Neural crest cell (in vitro differentiated cells): ENCODE measurements at places on chromosomes 12 and 14. TPM values are rescaled to one million over a fixed set of nuclear protein-coding genes. Genes with fewer than 3 reads are reported as not detected.

- DNase-seq: peak; percentile 8
Observed at GRCh38 chr12:96907671-96908422, 790 bp downstream of the NEDD1 start.

GRCh38 chr14:56543436-56543835 is 36.2 kb upstream of the TMEM260 start:
- no peak for DNase-seq

- DNase-seq: no peak
Observed at GRCh38 chr14:75927564-75928087, 54.2 kb downstream of the TGFB3 start.

GRCh38 chr14:95961481-95961880 is 77.7 kb upstream of the C14orf132 start:
- no peak for DNase-seq

DNA sequence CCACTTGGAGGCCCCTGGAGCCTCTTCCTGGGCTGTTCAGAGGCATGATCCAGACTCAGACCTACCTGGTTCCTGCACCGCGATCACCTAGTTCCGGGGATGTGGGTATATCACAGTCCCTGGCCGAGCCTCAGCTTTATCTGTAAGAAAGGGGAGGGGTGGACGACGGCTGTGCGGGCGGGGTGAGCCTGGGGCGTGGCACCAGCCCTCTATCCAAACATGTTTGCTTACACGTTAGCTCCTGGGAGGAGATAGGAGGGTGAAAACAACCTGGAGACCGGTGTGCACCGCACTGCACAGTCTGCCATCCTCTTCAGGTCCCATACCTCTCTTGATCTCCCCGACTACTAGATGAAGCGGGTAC is 1.2 kb downstream of the ANKRD9 start:
- DNase-seq: no peak

GRCh38 chr12:111024205-111024801 is 103.9 kb upstream of the MYL2 start:
- DNase-seq: peak; percentile 70

The GPR68 gene
- total RNA-seq: 0.14 and 0.36 TPM in 2 replicates

GRCh38 chr12:59940631-59941342 is 345.0 kb downstream of the SLC16A7 start:
- no peak for DNase-seq

The LGR5 gene
- total RNA-seq: 8.0 and 10.3 TPM in 2 replicates

The WASHC3 gene
- 19.5 and 22.4 TPM in 2 replicates for total RNA-seq

- no peak for DNase-seq
Observed at GRCh38 chr14:61234215-61234916, 46.8 kb downstream of the TMEM30B start.

DNA sequence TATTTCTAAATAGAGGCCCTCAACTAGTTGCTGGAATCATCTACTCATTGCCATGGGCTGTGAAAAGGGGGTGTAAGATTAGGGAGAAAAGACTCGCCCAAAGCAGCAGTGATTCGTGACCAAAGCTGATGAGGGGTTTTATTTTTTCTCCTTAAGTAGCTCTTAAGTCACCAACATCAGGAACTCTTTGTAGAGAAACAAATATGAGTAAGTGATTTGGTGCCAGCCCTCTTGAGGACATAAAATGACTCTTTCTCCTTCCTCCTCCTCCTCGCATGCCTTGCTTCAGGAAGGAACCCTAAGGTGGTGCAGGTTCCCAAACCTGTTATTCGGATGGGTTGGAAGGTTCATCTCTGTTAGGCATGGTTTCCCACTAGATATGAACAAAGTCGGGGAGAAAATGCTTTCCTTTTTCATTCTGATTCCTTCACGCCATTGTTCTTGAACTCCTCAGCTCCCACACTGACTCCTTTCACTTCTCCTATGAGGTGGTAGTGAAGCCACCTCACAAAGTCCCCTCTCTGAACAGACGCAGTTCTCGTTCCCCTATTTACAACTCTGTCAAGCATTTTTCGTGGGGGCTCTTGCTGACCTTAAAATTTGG is 113.4 kb downstream of the ETV6 start:
- no peak for DNase-seq

The CIROP gene
- not detected in 2 replicates for total RNA-seq

DNA sequence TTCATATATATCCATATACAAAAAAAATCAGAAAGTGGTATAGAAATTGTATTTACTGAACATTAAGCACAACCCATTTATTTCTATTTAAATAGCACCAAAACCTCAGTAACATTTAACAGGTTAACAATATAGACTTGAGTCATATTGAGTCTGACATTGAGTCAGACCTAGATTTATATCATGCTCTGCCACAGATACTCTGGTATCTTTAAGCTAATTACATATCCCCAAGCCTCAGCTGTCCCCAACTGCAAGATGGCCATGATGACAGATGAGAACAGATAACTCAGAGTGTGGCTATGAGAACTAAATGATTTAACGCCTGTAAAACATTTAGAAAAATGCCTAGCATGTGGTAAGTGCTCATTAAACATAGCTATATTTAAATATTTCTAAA is 40.3 kb downstream of the IFNG start:
- DNase-seq: no peak

- DNase-seq: no peak
Observed at GRCh38 chr12:28759333-28759732, 389.7 kb upstream of the FAR2 start.

DNA sequence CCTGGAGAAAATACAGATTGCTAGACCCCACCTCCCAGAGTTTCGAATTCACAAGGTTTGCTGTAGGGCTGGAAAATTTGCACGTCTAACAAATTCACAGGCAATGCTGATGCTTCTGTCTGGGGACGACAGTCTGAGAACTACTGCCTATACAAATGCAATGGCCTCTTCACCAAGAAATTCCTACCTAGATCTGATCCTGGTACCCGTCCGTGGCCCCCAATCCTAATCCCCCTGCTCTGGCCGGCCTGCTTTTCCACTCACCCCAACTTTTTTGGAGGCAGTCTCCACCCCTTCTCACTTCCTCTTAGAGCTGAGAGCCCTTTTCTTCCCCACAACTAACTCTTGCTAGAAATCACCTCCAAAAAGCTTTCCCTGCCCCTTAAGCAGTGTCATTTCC is 3.1 kb upstream of the SSH1 start:
- no peak for DNase-seq

- DNase-seq: no peak
Observed at GRCh38 chr12:96396914-96397313, 3.3 kb downstream of the CDK17 start.

DNA sequence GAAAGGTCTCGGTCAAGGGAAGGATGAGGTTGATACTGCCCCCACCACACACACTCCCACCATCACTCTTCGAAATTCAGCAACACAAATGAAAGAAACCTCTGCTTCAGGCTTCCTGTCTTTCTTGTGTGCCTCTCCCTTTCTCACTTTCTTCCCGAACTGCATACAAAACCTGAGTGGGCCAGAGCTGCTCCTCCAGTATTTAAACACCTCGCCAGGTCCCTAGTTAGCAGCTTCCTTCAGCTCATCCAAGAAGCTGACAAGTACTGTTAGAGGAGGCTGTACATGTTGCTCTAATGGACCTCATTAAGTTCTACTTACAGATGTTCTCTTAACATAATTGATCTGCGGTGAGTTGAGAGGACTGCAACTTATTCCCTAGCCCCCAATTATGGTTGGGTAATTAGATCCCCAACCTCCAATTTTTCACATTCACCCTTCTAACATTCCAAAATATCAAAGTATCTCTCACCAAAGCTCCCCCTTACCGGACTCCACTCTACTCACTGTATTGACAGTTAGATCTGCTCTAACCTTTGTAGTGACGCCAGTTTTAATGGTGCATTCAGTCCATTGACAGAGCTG is 4.1 kb upstream of the LMO3 start:
- no peak for DNase-seq

- no peak for DNase-seq
Observed at GRCh38 chr12:80187660-80188090, 88.3 kb downstream of the OTOGL start.

DNA sequence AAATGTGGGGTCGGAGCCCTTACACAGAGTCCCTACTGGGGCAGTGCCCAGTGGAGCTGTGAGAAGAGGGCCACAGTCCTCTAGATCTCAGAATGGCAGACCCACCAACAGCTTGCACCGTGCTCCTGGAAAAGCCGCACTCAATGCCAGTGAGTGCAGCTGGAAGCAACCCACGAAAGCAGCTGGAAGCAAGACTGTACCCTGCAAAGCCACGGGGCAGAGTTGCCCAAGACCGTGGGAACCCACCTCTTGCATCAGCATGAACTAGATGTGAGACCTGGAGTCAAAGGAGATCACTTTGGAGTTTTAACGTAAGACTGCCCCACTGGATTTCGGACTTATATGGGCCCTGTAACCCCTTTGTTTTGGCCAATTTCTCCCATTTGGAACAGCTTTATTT is 12.3 kb downstream of the GTF2A1 start:
- DNase-seq: no peak

GRCh38 chr12:130299574-130299973 is 38.1 kb upstream of the PIWIL1 start:
- DNase-seq: no peak

- no peak for DNase-seq
Observed at GRCh38 chr14:26606729-26607312, 9.0 kb upstream of the NOVA1 start.

- no peak for DNase-seq
Observed at GRCh38 chr14:54916101-54916500, 13.5 kb upstream of the GCH1 start.

GRCh38 chr12:45831590-45831989 is 102.1 kb downstream of the ARID2 start:
- DNase-seq: no peak

GRCh38 chr12:1474041-1474573 is 120.3 kb downstream of the FBXL14 start:
- DNase-seq: no peak

- DNase-seq: no peak
Observed at GRCh38 chr12:51943346-51943745, 8.2 kb upstream of the ACVR1B start.

DNA sequence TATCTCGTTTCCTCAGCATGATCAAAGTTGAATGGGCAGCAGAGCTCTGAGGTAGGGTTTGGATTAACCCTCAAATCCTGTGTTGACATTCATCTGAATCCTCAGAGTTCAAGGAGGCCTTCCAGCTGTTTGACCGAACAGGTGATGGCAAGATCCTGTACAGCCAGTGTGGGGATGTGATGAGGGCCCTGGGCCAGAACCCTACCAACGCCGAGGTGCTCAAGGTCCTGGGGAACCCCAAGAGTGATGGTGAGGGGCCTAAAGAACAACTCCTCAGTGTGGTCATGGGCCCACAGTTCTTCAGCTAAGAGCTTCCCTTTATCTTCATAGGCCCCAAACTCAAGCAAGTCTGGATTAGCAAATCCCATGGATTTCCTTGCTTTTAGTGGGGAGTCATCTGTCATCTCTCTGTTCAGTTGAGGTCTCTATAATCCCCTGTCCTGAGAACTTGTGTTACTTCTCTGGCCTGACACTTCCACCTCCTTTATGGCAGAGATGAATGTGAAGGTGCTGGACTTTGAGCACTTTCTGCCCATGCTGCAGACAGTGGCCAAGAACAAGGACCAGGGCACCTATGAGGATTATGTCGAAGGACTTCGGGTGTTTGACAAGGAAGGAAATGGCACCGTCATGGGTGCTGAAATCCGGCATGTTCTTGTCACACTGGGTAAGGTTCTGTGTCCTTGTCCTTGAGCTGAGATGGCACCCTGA is 1.5 kb downstream of the MYL6 start:
- DNase-seq: no peak

The PRPH gene
- total RNA-seq: 0.70 and 1.3 TPM in 2 replicates

The CHST11 gene
- total RNA-seq: 10.0 and 10.2 TPM in 2 replicates

GRCh38 chr12:127125607-127126259 is 1141.2 kb upstream of the TMEM132C start:
- no peak for DNase-seq

The SLC25A21 gene
- 2.2 and 4.2 TPM in 2 replicates for total RNA-seq

The EPYC gene
- not detected in 2 replicates for total RNA-seq

The CMA1 gene
- total RNA-seq: not detected in 2 replicates

GRCh38 chr12:82866227-82866775 is 179.6 kb downstream of the TMTC2 start:
- no peak for DNase-seq

DNA sequence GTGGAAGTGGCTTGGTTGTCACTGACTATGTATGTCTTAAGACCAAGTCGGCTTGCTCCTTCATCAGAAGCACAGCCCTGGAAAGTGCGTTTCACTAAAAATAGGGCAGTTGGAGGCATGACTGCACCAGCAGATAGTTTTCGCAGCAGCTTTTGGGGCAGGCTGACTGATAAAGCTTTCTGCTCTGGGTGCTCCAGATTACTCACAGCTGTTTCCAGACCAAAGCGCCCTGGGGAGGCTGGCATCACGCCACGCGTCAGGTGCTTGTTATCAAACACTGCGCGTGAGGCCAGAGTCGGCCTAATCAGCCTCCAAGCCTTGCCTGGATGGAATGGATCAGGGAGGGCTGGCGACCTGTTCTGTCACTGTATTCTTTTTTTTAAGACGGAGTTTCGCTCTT is 13.3 kb upstream of the LRRC10 start:
- DNase-seq: no peak

DNA sequence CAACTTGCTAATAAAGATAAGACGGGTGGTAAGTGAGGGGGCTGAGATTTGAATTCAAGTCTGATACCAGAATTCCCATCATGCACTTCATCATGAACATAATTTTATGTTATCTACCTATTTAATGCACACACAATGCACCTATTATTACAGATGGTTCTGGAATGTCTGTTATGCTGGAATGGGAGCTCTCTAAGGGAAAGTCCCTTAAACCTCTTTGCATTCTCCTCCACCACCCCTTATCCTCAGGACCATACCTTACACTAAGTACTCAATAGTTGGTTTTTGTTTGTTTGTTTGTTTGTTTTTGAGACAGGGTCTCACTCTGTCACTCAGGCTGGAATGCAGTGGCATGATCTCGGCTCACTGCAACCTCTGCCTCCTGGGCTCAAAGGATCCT is 7.0 kb upstream of the MSI1 start:
- DNase-seq: no peak

- DNase-seq: no peak
Observed at GRCh38 chr14:55556929-55557623, 22.9 kb upstream of the KTN1 start.
